Germinal center (tissue), 1 donor: ENCODE measurements at places on chromosomes 13 and 19.

DNA sequence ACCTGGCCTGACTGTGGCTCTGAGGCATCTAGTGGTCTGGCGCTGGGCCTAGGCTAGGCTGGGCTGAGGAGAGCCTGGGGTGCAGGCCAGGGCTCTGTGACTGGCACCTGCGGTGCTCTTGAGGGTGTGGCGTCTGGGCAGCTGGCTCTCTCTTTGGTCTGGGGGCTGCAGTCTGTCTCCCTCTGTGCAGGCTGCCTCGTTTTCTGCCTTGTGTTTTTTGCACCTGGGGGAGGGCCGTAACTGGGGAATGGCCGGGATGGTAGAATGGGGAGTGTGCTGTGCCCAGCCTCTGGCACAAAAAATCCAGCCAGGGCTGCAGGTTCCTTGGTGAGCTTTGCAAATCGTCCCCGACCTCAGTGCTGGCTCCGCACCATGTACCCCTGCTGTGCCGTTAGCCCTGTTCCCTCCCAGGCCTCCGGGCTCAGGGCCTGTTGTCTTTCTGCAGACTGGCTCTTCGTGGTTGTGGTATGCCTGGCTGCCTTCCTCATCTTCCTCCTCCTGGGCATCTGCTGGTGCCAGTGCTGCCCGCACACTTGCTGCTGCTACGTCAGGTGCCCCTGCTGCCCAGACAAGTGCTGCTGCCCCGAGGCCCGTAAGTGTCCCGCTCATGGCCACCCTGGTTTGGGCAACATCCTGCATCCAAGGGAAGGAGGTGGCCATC lies 6.5 kb upstream of the USF2 start:
- no peak for DNase-seq

GRCh38 chr19:3625996-3626472 lies 556 bp downstream of the CACTIN start:
- no peak for DNase-seq

- DNase-seq: no peak
These were observed 1.0 kb upstream of the CTXN1 start for GRCh38 chr19:7926727-7927604.

DNA sequence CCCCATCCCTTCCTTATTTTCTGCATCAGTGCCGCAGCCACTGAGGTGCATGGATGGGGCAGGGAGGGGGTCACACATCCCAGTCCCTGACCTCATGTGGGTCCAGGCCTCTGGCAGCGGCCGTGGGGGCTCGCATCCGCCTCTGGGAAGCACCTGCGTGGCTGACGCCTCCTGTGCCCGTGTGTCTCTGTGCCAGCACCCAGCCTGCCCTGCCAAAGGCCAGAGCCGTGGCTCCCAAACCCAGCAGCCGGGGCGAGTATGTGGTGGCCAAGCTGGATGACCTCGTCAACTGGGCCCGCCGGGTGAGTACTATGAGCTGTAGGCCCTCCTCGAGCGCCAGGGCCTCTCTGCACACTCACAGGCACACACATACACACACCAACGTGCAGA lies 4.9 kb downstream of the NDUFS7 start:
- no peak for DNase-seq

DNA sequence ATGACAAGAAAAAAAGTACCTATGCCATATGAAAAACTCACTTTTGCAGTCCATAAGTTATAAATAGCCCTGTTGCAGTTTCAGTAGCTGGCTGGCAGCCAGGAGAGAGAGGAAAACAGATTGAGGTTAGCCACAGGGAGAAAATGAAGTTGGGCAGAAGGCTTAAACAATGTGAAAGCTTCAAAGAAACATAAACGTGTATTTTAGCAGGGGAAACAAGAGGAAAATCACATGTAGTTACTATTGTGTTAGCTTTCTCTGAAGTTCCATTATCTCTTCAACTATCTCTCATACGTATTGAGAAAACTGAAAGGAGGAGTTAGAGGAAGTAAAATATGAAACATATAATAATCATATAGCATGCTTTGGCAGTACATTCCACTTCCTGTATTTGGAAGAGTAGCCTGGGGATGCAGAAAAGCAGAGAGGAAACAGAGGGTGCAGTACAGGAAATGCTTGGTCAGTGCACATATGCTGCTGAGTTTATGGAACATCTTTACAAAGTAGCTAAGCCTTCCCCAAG lies 1551.1 kb downstream of the EFNB2 start:
- no peak for DNase-seq

- DNase-seq: no peak
These were observed 24.1 kb downstream of the HNRNPM start for GRCh38 chr19:8468761-8469373.

DNA sequence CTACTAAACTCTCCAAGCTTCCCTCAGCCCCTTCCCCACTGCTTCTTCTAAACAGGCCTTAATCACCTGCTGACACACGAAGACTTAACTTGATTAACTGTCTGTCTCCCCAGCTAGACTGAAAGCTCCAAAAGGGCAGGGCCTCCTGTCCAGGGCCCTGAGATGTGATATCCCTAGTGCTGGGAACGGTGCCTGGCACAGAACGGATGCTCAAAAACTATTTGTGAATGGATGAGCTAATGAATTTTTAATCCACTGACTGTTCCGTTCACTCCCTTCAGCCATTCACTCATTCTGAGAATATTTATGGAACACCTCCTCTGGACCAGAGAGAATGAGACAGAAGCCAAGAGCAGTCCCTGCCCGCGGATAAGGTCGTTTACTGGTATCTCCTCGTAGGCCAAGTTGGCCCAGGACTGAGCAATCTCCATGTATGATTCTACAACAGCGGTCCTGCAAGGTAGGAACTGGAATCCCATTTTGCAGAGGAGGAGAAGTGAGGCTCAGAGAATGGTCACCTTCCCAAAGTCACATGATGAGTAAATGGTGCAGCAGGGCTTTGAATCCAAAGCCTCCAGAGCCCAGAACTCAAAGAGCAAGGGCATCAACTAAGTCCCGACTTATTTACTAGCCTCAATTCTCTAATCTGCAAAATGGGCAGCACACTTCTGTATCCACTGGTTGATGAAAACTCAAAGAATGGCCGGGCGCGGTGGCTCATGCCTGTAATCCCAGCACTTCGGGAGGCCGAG lies 3.4 kb downstream of the DMWD start:
- DNase-seq: no peak

DNA sequence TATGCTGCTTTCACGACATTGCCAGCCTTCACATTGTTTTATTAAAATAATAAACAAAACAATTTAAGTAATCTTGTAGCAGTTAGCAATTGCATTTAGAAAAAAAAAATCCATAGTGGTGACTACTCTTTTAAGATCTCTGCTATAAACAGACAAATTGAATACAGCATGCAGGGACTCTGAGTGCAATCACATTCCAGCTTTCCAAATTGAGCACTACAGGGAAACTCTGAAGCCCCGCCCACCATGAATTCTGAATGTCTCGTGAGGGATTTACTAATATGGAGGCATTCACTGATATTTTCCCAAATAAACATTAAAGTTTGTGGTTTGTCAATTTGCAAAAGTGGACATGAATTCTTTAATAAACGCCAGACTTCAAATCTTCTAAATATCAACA lies 698.8 kb downstream of the LIG4 start:
- DNase-seq: no peak

- DNase-seq: no peak
These were observed 11.6 kb downstream of the AKAP11 start for GRCh38 chr13:42283574-42283973.

DNA sequence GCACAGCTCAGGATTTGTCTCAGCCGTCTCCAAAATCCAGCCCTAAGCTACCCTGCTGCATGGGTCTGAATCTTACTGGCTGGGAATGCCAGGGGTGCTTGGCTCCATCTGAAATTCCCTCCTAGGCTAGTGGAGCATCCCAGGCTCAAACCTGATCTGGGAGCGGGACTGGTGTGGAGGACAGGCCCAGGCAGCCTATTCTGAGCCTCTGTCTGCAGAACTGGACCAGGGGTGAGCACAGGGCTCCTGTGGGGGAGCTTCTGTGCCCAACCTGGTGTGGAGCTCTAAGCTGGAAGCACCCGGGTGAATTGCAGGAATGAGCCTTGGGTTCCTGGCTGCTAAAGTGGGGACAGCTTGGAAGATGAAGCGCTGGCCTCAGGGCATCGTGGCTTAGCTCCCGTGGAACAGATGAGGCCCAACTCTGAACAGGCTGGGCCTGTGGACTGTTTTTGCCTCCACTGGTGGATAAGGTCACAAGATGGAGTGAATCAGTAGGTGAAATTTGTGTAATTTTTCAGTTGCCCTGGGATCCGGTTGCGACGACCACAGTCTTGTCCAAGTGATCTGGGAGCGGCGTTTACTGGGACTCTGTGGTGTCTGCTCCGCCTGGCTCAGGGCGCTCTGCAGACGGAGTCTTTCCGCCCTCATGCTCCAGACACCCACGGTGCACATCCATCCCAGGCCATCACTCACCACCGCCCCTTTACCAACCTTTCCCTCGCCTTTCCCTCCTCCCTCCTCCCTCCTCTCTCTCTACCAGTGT lies 79.5 kb downstream of the TEX29 start:
- no peak for DNase-seq
